Body of pancreas (tissue), 4 donors: ENCODE measurements at places on chromosomes 6 and 20. TPM values are rescaled to one million over a fixed set of nuclear protein-coding genes. Genes with fewer than 3 reads are reported as not detected.

GRCh38 chr6:42781546-42781795, 381 bp upstream of the BICRAL start:
- no peaks in the 10 kb centered on the region for H3K36me3 ChIP-seq
- peak overlapping the region; percentile 100 for H3K27ac ChIP-seq
- no peak for DNase-seq
- no peaks in the 10 kb centered on the region for H3K27me3 ChIP-seq

DNA sequence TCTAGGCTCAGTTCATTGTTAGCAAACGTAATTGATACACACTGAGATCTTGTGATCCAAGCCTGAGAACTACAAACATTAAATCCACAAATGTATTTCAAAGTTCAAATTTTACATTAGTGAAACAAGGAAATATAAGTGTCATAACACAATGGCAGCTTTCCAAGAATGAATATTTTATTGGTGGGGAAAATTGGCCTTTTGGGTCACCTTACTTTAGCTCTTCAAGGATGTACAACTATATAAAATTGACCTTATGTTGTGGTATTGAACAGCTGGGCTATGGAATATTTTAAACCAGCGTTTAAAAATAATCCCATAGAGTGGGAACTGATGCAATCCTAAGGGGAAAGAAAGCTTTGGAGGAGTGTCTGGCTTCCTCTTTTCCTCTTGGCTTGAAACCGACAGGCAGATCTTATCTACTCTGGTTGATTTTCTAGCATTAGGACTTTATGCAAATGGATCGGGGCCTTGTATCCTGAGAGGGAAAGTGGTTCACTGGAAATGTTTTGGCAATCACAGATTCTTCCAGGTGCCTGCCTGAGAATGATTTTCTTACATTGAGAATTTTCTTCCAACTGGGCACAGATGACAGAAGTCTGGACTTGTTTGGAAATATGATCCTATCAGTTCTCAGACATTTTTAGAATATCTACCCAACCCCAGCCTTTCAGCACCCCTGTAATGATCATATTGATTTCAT, 184.8 kb upstream of the ECI2 start:
- no peak for DNase-seq
- H3K27ac ChIP-seq: no peak overlapping the region
- no peak overlapping the region for H3K4me3 ChIP-seq

GRCh38 chr6:5174244-5174643, 86.5 kb downstream of the LYRM4 start:
- no peak for DNase-seq
- no peaks in the 10 kb centered on the region for H3K4me1 ChIP-seq
- H3K4me3 ChIP-seq: no peak overlapping the region
- H3K27ac ChIP-seq: no peak overlapping the region
- no peaks in the 10 kb centered on the region for H3K36me3 ChIP-seq
- no peaks in the 10 kb centered on the region for H3K27me3 ChIP-seq

- H3K4me1 ChIP-seq: no peaks in the 10 kb centered on the region
- H3K27me3 ChIP-seq: no peaks in the 10 kb centered on the region
- DNase-seq: no peak
- H3K36me3 ChIP-seq: no peaks in the 10 kb centered on the region
- H3K4me3 ChIP-seq: no peak overlapping the region
Measured at GRCh38 chr6:111238464-111239119, 151.3 kb downstream of the SLC16A10 start.

The TNFRSF21 gene
- total RNA-seq: 24.6 TPM

The NOTCH4 gene
- 48.1 TPM for total RNA-seq
